ENCODE measurements at places on chromosomes 12 and 14. TPM values are rescaled to one million over a fixed set of nuclear protein-coding genes. Genes with fewer than 3 reads are reported as not detected.

DNA sequence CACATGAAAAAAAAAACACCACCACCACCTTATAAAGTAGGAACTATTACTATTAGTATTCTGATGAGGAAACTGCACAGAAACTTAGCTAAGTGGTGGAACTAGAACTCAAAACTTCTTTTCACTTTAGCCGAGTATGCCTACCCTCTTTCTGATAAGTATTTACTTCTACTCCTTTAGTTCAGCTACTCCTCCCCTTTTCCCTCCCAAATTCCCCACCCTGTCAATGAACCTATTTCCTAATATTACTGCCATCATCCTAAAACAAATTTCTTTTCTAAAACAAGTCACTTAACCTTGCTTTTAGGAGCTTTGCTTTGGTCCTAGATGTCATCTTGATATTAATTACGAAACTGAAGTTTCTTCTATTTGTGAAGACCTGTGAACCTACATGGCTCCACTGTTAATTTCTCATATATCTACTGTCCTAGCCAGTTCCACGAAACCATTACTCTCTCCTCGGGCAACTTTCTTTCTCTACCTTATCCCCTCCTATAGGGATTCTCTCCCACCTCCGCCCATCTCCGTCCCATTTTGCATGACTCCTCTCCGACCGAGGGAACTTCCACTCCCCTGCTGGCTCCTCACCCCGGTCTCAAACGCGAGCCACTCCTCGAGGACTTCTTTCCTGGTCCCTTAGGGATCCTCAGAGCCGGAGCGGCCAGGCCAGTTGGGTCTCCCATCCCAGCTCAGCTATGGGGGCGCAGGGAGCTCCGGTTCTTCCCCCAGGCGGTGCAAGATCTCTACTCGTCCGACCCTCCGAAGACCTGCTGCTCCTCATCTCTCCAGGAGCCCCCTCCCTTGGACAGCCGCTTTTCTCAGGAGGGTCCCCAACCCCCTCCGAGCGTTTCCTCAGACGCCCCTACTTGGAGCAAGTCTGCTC, 1.1 kb downstream of the NUMB start:
- DNase-seq: no peak

GRCh38 chr12:98653866-98654493, 8.9 kb downstream of the APAF1 start:
- DNase-seq: no peak

DNA sequence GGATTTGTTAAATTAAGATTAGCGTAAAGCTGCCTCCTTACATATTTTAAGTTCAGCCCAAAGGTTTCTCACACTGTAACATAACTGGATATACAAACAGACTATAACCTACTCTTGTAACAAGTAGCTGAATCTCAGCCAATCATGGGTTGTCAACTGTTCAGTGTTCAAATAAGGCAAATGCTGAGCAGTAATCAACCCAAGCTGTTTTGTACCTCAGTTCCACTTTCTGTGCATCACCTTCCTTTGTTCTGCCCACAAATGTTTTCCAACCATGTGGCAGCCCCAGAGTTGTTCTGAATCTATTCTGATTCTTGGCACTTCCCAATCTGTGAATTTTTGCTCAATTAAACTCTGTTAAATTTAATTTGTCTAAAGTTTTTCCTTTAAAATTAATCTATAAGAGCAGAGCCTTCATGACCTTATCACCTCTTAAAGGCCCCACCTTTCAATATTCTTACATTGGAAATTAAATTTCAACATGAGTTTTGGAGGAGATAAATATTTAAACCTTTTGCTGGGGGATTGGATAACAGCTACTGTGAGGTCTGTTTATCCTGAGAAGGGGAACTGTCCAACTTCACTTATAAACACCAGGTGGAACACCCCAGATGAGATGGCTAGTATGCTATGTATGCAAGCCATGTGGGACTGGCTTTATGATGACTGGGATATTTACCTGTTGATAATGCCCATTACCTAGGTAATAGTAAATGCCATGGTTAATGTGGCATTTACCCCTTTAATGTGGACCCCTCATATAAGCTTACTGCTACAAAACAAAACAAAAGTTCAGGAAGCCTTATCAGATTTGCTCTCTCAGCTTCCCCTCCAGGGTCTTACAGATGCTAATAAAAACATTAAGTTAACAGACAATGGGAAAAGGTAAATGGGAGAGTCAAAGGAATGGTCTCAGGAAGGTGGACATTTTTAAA, 42.2 kb upstream of the ARID2 start:
- no peak for DNase-seq

DNA sequence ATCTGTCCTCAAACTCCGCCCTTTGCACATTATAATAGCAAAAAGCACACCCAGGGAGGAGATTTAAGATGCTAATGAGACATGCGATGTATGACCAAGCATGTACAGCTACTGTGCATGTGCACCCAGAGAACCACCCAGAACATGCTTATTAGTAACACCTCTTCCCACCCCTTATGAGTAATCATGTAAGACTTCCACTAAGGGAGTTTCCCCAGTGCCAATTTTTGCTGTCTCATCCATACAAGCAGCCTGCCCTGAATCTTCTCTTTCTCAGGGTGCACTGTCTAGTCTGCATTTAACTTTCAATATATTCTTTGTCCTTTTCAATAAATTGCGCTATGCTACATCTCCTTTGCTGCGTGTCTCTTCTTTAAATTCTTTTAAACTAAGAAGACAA, 830.0 kb upstream of the NOVA1 start:
- DNase-seq: no peak

DNA sequence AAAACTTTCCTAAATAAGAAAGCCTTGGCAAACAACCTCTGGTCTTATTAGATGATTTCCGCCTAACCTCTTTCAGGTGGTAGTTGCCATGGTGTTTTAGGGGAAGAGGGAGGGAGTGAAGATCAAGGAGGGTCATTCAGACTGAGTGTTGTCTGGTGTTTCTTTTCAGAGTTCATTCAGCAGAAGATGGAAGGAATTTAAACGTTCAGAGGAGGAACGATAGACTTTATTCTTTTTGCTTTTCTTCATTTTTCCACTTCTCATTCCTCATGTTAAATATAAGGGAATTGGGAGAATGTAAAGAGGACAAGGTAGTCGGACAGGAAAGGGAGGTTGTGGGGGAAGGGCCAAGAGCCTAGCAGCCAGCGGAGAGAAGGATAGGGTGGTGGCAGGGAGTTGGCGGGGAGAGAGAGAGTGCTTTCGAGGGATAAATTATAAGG, 17.4 kb upstream of the SALL2 start:
- DNase-seq: no peak

DNA sequence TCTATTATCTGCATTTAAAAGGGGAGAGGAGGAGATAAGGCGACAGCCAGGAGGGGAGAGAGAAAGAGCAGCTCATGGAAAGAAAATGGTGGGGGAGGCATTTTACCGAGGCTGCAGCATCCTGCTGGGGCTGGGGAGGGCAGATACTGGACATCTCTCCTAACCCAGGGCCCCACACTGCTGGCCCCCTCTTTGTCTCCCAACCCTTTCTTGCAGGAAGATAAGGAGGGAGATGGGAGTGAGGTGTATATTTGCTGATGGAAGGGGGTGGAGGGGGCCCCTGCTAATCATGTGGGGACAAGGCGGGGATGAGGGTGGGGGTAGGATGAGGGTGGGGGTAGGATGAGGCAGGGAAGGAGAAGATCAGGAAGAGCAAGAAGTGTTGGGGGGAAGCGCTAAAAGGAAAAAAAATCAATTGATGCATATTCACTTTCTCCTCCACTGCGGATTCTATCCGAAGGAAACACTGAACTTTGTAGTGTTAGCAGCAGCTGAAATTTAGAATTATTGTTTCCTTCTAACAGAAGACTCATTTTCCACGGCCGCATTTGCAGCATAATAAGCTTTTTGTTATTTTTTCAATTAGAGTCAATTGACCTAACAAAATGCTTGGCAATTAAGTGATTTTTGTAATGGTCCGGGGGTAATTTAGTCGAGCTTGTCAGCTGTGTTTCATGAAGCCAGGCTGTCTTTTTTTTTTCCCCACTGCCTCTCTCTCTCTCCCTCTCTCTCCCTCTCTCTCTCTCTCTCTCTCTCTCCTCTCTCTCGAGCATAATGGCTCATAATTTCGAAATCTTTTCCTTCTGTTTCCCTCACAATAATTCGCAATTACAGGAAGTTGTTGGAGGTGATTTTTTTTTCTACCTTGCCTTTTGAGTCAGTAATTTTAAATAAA, 1134.6 kb downstream of the BCL11B start:
- DNase-seq: no peak

GRCh38 chr12:111012918-111013317, 92.5 kb upstream of the MYL2 start:
- no peak for DNase-seq

- DNase-seq: no peak
Measured at GRCh38 chr12:69189378-69189978, 49.9 kb upstream of the CPSF6 start.

DNA sequence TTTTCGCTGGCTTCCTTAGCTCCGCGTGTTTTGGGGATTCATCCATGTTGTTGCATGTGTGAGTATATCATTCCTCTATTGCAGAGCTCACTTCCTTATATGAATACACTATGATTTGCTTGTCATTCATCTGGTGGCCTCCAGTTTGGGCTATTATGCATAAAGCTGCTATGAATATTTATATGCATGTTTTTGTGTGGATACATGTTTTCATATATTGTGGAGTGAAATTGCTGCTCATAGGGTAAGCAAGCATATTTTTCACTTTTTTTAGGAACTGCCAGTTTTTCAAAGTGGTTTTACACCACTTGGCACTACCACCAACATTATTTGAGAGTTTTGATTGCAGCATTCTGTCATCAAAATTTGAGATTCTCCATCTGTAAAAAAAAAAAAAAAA, 190.0 kb downstream of the TMEM132C start:
- no peak for DNase-seq

GRCh38 chr12:130017591-130018449, 114.0 kb upstream of the TMEM132D start:
- no peak for DNase-seq

HHIPL1 gene
- 1.5 TPM for total RNA-seq

TMPRSS12 gene
- total RNA-seq: not detected

VDR gene
- 0.29 TPM for total RNA-seq

TGM1 gene
- not detected for total RNA-seq

LETMD1 gene
- total RNA-seq: 45.9 TPM

INHBE gene
- not detected for total RNA-seq

PMCH gene
- total RNA-seq: not detected
